Epithelial cell of proximal tubule (primary cell): ENCODE measurements at places on chromosomes 3 and 15.

DNA sequence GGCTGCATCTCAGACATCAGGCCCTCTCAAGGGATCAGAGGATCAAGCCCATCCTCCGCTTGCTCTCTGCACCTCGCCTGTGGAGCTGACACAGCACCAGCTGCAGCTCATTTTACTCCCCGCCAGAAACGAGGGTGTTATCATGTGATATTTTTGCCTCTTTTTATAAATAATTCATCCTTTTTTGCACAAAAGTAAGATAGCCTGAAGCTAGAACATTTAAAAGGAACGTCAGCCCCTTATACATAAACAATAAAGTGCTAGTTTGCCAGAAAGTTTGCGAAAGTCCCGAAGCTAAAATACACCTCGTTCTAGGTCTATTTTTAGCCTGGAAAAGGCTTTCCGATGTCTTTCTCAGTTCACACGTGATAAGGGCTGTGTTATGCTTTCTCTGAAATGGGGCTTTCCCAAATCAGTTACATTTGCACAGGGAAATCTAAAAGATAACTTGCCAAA is 9.6 kb upstream of the FAM174B start:
- DNase-seq: no peak

GRCh38 chr3:187997490-187997889 is 156.5 kb upstream of the LPP start:
- no peak for DNase-seq

DNA sequence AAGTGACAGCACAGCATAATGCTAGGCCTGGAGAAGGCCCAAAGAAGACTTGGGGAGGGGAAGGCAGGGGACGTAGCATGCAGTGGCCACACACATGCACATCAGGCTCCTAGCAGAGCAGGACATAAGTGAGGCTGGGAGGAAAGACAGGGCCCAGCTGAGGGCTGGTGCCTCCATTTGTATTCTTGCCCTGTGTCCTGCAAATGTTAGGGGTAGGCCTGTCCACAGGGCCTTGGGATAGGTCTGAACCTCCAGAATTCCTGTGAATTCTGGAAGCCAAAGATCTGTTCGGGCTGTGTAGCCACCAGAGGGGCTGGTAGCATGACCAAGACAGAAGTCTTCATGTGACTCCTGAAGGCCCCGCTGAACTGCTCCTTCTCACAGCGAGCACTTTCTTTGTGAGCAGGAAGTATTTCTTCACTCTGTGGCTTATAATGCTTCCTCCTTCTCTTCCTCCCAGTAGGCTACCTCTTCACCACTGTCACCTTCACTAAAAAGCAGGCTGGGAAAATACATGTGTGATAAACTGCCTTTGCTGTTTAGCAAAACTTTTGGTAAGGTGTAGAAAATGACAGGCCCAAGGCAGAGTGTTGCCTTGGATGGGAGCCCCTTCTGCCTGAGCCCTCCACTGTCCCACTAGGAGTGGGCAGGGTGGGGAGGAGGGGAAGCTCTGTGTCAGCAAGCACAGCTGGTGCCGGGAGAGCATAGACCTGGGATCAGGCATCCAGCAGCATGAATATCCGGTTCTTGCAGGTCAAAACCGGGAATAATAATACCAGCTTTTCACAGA is 8.4 kb downstream of the CERS3 start:
- no peak for DNase-seq

DNA sequence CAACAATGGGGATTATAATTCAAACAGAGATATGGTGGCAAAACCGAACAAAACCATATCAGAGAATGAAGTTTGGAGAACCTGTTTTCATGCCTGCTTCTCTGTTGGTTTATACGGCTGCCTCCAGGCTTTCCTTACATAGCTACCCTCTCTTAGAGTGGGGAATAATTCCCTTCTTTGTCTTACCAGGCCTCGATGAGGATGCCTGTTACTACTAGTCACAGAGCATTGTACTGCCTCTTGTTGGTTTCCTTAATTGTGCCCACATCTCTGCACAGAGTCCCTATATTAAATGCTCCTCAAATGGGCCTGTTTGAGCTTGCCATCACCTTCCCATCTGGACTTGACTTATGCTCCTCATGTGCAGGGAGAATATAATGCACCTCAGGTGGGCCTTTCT is 92.9 kb downstream of the NCEH1 start:
- no peak for DNase-seq

DNA sequence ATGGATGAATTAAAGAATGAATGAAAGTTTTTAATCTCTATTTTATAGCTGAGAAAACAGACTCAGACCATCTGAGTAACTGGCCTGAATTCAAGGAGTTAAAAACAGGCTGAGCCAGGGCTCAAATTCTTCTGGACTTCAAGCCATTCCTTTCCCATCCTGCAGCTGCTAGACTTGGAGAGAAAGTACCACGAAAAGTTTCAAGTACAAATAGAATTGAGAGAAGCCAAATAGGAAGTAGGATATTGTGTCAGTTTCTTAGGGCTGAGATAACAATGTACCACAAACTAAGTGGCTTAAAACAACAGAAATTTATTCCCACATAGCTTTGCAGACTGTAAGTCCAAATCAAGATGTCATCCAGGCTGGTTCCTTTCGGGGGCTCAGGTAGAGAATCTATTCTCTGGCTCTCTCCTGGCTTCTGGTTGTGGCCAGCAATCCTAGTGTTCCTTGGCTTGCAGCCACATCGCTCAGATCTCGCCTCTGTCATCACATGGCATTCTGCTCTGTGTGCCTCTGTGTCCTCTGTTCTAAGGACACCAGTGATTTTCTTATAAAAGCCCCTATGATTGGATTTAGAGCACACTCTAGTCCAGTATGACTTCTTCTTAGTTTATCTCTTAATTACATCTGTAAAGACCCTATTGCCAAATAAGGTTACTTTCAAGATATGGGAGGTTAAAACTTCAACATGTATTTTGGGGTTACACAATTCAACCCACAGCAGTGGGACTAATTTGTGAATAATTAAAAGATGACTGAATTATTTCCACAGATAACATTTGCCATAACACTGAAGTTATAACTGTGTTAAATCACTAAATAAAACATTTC is 25.7 kb upstream of the GOLIM4 start:
- DNase-seq: no peak

- no peak for DNase-seq
These were observed 590.0 kb downstream of the EPHA3 start for GRCh38 chr3:89697321-89697916.

DNA sequence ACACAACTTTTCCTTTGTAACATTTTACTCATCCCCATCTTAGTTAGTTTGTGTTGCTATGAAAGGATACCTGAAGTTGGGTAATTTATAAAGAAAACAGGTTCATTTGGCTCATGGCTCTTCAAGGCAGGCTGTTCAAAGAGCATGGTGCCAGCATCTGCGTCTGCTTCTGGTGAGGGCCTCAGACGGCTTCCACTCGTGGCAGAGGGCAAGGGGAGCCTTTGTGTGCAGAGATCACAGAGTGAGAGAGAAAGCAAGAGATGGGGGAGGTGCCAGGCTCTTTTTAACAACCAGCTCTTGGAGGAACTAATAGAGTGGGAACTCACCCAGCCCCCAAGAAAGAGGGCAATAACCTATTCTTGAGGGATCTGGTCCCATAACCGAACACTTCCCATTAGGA is 23.1 kb downstream of the PLA2G4F start:
- DNase-seq: no peak

DNA sequence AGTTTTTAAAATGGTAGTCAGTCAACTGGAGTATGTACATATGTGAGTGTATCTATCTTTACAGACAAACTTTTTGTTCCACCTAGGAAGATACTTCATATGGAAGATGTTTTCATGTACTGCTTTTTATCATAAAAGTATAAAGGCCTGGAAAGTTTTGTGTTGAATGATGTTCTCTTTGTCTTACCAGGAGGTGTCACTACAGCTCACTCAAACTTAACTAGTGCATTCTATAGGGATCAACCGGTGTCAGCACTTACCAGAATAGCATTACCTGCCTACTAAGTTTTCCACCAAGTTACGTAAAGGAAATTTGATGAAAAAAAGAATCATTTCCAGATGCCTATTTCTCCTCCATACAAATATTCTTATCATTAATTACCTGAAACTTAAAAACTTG is 522.6 kb upstream of the SEMA6D start:
- DNase-seq: no peak

DNA sequence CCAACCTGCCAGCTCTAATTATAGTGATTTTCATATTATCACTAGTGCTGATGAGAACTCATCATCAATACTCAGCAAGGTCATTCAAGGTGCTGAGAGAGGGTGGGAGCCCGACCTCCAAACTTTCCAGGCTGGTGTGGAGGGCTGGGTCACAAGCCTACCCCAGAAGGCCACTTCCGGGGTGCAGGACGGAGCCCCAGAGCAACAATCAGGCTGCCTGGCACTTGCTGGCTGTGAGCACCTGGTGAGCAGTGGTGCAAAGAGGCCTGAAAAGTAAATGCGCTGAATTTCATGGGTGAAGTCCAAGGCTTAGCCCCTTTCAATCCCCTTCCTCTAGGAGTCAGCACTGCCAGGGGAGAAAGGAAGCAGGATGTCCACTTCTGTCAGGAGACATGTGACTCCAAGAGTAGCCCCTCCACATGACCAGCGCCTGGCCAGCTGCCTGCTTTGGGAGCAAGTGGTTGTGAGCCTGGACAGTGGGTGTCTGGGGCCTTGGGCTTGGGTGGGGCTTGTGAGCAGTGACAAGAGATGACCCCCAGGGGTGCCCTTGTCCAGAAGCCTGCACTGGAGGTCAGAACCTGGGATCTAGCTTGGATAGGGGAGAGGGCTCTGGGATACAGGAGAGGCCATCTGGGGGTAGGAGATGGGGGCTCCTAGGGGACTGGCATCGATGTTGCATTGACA is 165.0 kb upstream of the TLE3 start:
- DNase-seq: no peak

DNA sequence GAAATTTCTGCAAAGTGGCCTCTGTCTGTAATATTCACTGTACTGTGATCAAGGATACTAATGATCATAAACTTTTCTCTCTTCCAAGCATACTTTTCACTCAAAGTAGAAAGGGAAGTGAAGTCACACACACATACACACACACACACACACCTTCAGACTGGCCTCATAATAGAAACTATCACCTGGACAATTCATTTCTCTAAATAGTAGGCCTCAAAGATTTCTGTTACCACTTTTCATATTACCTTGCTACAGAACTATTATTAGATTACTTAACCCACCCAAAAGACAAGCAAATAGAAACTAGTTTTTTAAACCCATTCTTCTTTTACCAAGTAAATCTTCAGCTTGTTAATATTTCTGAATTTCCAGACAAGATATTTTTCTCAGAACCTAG is 12.2 kb downstream of the CPB1 start:
- DNase-seq: no peak

GRCh38 chr3:5376761-5377160 is 189.3 kb downstream of the EDEM1 start:
- DNase-seq: no peak
